ENCODE measurements at places on chromosomes 5 and 9.
A peak's percentile ranks its signal among the peaks of the same experiment; 100 is the strongest.

GRCh38 chr5:154783774-154784460 lies 28.7 kb downstream of the LARP1 start:
- ATAC-seq: no peak

DNA sequence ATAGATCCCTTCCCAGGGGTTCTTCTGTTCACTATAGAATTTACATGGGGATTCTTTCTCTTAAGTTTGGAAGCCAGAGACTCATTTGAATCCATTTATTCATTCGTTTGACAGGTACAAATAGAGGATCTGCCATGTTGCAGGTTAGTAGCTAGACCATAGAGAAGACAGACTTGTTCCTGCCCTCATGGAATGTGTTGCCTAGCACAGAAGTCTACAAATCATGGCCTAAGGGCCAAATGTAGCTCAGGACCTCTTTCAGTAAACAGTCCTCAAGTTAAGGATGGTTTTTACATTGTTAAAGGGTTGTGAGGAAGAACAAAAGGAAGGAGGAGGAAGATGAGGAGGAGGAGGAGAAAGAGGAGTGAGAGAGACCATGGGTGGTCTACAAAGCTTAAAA lies 114.7 kb upstream of the SLC44A1 start:
- no peak for ATAC-seq

- ATAC-seq: no peak
These were observed 9.7 kb upstream of the LRRC70 start for GRCh38 chr5:62568800-62569432.

GRCh38 chr9:132878695-132879456 lies at the start of gene SPACA9:
SPACA9 (plus strand) TSS chr9:132878898; CDS start chr9:132883948, 5,050 bp downstream.
- ATAC-seq: peak; percentile 83

DNA sequence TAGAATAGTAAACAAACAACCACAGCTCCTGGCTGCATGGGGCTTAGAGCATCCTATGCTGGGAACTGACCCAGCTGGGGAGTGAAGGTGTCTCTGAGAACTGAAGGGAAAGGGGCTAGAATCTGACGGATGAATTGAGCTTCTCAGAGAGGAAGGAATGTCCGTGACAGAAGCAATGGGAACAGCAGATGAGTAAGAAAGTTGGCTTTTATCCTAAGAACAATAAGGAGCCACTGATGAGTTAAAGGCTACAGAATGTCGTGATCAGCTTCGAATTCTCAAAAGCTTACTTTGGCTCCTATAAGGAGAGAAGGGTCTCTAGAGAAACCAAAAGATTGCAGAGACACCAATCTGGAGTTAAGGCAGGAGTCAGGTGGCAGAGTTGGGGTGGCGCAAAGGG lies 52.6 kb downstream of the EBF1 start:
- ATAC-seq: no peak

DNA sequence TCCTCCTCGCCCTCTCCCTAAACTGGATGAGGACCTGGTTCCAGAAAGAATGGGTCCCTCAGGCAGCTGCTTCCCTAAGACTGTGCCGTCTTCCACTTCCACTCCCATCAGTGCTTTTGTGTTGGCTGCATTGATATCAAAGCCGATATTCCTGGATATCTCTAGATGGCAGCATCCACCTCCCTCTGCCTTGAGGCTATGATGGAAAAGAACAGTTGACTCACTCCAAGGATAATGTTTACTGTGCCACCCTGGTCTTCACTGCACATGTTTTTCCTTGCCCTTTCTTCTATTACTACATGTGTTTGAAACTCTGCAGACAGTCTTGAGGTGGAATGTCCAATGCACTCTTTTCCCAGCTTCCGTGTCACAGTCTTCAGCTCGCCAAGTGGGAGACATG lies 211.6 kb downstream of the MAST4 start:
- ATAC-seq: peak; percentile 97
